Mammary epithelial cell (primary cell): ENCODE measurements at places on chromosomes 5 and 9.

DNA sequence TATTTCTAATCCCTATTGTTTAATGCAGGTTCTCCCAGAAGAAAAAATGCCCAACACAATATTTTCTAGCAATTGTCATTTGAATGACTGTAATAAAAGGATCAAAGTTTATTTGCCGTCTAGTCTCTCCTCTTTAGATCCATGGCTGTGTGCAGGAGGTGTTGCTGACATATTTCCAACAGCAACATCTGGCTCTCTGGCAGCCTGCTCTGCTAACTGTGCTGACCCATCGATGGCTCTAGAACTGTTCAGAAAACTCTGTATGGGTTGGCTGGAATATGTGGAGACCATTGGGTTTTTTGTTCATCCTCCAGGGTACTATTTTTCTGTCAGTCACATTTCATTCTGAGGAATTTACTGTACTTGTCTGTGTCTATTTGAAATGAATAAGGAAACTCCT is 202.0 kb upstream of the SLC27A6 start:
- DNase-seq, result no peak

- DNase-seq, result peak; percentile 91
Observed at GRCh38 chr9:27528076-27528885, 1.3 kb downstream of the MOB3B start.

DNA sequence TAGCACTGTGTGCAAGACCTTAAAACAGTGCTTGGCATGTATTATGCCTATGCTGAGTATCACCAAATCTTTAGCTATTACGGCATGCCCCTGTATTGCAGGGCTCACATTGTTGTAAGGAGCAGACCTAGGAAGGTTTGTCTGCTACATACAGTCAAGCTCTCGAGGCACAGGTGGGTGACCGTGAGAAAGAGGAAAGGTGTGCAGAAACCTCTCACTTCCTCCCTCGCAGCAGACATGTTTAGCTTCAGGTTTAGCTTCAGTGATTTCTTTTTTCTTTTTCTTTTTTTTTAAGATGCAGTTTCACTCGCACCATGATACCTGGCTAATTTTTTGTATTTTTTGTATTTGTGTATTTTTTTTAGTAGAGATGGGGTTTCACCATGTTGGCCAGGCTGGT is 275.8 kb upstream of the RIOK2 start:
- no peak for DNase-seq

DNA sequence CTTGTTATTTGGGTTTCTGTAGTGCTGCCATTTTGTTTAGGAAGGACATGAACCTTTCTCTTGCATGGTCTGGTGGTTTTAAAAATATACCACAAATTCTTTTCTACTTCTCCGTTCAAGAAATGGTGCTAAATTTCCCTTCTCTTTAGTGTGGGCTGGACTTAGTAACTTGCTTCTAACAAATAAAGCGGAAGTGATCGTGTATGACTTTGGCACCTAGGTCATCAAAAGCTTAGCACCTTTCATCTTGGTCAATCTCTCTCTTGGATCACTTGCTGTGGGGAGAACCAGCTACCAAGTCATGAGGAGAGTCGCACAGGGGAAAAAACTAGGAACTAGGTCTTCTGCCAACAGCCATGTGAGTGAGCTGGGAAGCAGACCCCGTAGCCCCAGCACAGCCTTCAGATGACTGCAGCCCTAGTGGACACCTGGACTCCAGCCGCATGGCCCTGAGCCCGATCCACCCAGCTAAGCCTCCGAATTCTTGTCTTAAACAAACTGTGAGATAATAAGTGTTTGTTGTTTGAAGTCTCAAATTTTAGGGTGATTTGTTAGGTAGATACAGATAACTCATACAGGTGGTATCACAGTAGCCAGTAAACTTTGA is 87.7 kb upstream of the CKMT2 start:
- no peak for DNase-seq

DNA sequence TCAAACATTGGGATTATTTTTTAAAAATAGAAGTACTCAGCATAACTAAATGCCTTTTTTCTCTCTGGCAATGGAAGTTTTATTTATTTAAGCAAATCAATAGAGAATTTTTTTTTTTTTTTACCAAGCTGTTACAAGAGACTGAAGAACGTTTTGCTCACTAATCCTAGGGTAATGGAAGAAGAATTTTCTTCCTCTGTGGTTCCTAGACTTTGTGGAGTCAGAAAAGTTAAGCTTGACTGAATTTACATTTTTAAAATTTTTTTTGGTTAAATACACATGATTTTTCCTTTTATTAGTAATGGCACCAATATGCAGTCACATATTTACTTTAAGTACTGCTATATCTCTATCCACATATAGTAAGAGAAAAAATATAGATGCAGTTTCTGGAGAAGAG is 189.8 kb downstream of the PCSK1 start:
- no peak for DNase-seq

GRCh38 chr9:135605238-135605781 is 34.0 kb downstream of the GLT6D1 start:
- DNase-seq, result no peak

- no peak for DNase-seq
Observed at GRCh38 chr5:31579558-31579957, 47.5 kb downstream of the C5orf22 start.

DNA sequence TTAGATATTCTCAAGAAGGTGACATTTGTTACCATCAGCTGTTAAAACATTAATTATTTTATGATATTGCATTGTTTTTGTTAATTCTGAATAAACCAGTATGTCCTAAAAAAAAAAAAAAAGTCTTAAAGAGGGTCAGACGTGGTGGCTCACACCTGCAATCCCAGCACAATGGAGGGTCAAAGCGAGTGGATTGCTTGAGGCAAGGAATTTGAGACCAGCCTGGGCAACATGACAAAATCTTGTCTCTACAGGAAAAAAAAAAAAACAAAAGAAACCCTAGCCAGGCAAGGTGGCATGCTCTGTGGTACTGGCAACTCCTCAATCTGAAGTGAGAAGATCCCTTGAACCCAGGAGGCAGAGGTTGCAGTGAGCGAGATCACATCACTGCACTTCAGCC is 46.8 kb downstream of the CYLC2 start:
- no peak for DNase-seq

DNA sequence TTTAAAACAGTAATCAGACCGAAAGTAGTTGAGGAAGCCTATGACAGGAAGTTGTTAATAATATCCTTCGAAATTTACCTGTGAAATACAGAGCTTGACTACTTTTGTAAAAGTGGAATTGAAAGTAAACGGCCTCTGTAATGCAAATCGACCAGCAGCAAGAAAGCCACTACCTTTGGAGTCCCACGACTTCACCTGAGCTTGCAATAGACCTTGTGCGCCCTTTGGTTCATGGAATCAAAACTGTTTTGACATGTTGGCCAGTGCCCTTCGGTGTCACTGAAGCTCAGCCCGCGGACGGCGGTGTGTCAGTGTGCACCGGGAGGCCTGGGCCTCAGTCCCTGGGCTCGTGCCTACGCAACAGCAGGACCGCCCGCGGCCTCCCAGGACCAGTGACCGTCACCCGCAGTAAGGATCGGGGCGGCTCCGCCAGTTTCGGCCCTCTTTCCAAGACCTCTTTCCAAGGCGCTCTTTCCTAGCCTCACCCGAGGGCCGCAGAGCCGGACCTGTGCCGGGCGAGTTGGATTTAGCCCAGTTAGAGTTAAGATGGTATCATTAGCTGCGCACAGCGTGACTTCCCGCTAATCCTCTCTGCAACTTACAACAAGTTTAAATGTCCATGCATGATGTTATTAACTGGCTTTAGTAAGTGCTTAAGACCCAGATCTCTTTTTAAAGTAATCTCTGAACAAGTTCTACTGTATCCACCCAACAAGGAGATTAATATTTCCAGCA is 223.3 kb downstream of the MEF2C start:
- no peak for DNase-seq

DNA sequence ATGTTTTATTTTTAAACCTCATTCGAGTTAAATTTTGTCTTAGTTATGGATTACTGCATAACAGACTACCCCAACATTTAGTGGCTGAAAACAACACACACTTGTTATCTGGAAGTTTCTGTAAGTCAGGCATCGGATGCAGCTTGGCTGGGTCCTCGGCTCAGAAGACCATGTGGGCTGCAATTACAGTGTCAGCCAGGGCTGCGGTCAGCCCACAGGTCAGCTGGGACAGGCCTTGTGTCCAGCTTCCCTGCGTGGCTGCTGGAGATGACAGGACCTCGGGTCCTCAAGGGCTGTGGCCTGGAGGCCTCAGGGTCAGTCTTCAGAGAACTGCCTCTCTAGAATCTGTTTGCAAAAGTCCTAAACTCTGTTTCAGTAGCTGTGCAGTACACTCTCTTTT is 219.0 kb upstream of the IRX1 start:
- no peak for DNase-seq

- no peak for DNase-seq
Observed at GRCh38 chr9:121075251-121076036, 689 bp downstream of the CNTRL start.

GRCh38 chr9:73265876-73266275 is 114.2 kb downstream of the ANXA1 start:
- DNase-seq, result peak; percentile 29

GRCh38 chr5:148834689-148835088 is 8.3 kb downstream of the ADRB2 start:
- DNase-seq, result no peak

DNA sequence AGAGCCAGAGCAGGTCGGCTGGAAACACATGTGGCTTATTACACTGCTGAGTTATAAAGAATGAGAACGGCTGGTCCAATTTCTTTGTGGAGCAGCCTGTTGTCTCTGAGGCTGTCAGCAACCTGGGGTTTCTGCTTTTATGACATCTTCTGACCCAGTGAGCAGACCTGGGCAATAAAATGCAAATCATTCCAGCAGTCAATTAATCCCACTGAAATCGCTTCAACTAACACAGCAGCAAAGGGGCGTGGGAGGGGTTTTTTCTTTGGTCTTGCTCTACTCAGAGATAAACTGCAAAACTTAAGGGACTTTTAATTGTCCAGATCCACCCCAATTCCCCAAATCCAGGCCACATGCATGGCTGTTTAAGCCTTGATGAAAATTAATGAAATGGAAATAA is 215.7 kb downstream of the SLIT3 start:
- DNase-seq, result no peak

DNA sequence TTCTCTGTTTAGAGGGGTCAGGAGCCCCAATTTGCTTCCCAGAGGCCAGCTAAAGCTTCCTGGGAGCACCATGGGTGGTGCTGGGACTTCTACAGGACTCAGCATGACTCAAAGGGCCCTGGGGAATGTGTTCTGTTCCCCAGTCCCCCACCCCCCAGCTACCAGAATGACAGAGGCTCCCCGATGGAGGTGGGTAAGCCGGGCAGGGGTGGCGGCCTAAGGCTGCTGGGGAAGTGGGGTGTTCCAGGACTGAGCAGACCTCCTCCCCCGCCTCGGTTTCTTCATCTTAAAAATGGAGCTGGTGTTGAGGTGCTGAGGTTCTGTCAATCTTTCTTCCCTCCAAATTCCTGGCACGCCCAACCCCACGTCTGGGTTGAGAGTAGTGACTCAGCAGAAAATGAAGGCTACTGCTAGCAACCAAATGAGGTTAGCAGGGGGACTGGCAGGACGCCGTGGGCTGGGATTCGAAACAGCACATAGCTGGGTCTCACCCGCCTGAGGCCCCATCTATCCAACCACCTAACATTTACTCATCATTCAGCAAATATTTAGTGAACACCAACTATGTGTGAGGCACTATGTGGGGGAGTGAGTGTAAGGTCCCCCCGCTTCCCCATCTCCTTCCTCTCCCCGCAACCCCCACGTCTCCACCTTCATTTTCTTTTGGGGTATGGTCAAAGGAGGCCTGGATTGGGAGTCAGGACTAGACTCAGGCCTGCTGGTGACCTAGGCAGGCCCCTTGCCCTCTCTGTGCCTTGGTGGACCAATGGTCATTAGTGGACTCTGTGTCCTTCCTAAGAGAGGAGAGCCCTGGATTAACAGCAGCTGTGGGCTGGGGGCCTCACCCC is 50.2 kb downstream of the C9orf50 start:
- peak; percentile 53 for DNase-seq

GRCh38 chr5:150398722-150399523 is 13.8 kb downstream of the CD74 start:
- no peak for DNase-seq

GRCh38 chr5:33284681-33285080 is 156.1 kb upstream of the TARS1 start:
- DNase-seq, result no peak

GRCh38 chr5:138533973-138534941 is 8.8 kb downstream of the ETF1 start:
- no peak for DNase-seq

DNA sequence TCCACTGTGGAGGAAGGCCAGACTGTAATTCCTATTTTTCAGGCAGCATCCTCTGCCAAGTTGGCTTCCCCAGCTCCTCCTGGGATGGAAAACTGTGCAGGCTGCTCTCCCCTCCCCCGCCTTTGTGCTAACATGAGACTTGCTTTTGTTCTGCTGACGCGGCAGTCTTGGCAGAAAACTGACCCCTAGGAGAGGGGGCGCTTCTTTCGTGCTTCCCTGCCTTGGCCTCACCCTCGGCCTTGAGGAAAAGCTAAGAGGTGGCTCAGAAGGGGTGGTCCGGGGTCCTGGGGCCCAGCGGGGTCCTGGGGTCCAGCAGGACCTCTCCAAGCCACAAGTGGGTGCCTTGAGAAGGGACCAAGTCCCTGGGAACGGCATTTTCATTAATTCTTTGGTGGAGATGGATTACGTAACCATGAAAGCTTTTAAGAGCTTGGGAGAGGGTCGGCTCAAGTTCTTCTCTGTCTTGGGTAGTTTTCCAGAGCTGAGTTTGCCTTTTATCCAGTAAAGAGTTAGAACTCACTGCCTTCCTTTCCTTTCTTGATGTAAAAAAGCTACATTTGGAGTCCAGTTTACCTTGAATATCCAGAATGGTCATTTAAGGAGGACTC is 51.0 kb downstream of the SH3PXD2B start:
- no peak for DNase-seq

DNA sequence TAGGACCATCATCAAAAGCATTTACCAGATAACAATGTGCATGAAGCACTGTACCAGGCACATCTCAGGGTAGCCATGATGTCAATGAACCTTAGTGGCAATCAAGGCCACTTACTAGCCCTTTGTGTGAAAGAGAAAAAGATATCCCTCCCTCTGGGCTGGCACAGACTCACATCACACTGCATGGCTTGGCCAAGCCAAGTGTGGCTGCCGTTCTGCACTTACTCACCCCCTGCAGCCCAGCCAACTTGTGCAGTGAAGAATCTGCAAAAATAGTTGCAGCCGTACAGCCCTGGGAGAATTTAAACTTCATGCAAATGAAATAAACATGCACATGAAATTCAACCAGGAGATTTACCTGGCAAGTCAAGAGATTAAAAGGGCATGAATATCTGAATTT is 333.5 kb downstream of the DEPDC1B start:
- DNase-seq, result no peak

- peak; percentile 89 for DNase-seq
Observed at GRCh38 chr9:5493679-5494511, 16.4 kb upstream of the PDCD1LG2 start.

DNA sequence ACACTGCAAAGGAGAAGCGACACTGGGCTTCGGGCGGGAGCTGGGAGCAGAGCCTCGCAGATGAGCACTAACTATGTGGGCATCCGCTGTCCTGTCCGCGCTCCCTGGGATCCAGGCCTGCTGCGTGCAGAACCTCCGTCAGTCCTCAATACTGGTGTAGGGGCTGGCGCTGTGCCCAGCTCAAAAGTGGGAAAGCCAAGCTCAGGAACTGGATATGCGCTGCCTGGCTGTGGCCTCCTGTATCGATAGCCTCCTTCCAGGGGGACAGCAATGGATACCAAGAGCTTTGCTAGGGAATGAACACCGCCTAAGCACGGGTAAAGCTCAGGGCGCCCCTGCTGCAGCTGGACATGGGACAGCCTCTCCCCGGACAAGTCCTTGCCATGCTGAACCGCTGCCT is 270.4 kb downstream of the NSG2 start:
- no peak for DNase-seq

GRCh38 chr5:61301341-61302199 is 30.5 kb upstream of the ZSWIM6 start:
- DNase-seq, result peak; percentile 97

GRCh38 chr5:127011961-127012644 is 18.3 kb downstream of the MARCHF3 start:
- DNase-seq, result no peak
